ENCODE measurements at places on chromosomes 16 and 17.

DNA sequence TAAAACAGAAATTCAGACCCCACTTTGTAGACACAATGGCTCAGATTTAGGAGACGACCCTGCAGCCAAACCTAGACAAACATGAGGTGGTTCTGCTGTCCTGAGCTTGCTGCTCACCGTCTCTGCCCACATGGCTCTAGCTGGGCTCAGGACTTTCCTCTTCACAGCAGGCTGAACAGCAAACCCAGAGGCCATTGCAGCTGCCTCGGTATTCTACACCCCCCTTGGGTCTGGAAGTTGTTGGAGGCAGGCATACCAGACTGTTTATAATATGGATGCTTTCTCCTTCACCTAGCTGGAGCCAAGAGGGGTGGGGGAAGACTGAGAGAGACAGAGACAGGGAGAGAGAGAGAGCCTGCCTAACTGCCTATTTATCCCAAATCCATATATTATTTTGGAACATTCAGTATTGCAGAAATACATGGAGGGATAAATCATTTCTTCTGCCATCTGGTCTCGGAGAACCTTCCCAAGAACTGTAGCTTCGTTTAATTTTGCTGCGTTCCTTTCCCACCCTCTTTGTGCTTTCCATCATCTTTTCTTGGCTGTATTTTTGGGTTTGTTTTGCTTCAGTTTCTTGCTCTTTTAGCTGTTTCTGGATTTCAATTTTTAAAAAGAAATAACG is 628.2 kb upstream of the RBFOX1 start:
- no peak for DNase-seq

DNA sequence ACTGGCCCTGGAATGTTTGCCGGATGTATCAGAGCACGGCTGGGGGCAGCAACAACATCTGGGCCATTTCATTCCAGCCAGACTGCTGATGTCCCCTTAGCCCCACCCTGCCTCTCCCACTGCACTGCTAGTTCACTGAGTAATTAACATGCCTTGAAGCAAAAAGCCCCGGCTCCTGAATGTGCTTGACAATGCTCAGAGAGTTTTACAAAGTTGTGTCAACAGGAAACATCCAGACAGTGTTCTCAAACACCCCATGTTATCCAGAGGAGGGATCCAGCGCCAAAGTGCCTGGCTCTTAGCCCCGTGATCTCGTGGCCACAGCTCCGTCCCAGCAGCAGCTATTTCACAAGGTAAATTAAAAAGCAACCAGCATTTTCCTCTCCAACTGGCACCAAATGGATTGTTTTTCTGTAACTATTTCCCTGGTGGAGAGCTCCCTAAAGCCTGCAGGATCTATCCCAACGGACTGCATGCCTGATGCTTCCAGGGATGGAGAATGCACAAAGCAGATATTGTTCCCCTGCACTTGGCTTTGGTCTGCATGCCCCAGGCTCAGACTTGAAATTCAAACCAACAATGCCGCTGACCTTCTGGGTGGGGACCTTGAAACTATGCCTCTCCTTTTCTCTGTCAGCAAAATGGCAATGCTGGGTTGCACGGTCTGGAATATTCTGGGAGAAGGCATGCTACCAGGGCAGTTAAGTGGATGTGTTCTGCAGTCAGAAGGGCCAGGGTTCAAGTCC is 115.6 kb upstream of the CDH5 start:
- no peak for DNase-seq

DNA sequence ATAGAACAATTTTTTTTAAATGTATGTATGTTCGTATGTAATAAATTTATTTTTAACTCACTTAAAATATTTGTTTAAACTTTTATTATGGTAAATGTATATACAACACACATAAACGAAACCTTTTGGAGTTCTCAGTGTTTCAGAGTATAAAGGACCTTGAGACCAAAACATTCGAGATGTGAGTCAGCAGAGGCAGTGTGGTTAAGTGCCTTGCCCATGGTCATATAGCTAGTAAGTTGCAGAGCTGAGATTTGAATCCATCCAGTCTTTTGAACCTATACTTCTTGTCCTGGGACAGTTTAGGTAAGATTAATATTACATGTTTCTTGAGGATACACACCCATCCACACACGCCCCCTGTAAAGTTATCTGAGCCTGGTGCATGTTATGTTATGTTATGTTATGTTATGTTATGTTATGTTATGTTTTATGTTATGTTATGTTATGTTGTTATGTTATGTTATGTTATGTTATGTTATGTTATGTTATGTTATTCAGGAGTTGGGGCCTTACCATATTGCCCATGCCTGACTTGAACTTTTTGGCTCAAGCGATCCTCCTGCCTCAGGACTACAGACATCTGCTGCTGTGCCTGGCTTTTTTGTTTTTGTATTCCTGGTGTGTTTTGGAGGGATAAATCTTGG is 41.8 kb downstream of the TNRC6A start:
- DNase-seq = no peak

GRCh38 chr16:67499106-67499505 is 15.8 kb upstream of the AGRP start:
- DNase-seq = no peak

DNA sequence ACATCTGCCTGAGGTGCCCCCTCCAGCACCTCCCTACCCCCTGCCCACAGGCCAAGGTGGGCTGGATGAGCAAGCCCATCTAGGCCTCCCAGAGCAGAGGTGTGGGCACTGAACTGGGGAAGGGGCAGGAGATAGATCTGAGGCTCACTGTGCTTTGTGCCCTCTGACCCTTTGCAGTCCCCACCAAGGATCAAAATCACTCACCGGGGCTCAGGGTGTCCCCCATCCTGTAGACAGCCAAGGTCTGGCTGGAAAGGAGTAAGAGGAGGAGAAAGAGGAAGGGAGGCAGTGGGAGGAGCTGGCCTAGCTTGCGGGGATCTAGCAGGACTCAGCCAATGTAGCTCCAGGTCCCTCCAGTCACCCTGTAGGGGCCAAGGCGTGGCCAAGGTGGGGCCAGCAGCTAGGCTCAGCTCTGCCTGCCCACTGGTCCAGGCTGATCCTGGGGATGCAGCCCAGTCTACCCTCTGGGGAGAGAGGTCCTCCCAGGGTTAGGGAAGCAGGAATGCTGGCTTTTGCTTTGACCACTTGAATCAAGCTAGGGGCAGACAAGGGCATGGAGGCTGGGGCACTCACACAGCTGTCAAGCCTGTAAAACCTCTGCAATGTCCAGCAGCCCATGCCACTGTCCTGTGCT is 1.8 kb downstream of the SLC12A4 start:
- peak; percentile 57 for DNase-seq

DNA sequence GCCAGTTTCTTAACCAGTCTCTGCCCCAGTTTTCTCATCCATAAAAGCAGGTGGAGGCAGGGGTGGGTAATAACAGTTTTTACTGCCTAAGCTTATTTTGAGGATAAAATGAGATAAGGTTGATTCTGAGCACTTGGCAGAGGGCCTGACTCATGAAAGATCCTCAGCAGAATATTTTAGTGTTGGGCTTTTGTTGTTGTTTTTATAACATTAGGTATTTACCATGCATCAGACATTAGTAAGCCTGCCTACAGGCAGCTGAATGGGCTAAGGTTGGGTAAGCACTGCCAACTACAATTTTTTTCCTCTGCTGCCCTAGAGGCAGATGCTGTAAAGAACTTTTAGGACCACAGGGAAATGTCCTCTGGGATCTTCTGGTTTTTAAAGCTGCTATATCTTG is 43.1 kb downstream of the SCNN1G start:
- DNase-seq = no peak

DNA sequence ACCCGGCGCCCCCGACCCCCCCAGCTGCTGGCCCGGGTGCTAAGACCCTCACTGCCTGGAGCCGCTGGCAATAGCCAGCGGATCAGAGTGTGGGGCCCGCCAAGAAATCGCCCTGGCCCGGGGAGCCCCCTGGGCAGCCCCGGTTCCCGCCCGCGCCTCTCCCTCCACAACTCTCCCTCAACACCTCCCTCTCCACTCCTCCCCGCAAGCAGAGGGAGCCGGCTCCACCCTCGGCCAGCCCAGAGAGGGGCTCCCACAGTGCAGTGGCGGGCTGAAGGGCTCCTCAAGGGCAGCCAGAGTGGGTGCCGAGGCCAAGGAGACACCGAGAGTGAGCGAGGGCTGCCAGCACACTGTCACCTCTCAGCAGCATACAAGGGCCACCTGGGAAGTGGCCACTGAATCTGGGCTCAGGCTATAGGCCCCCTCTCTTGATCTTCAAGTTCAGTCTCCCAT is 385.5 kb downstream of the SEC14L1 start:
- no peak for DNase-seq

DNA sequence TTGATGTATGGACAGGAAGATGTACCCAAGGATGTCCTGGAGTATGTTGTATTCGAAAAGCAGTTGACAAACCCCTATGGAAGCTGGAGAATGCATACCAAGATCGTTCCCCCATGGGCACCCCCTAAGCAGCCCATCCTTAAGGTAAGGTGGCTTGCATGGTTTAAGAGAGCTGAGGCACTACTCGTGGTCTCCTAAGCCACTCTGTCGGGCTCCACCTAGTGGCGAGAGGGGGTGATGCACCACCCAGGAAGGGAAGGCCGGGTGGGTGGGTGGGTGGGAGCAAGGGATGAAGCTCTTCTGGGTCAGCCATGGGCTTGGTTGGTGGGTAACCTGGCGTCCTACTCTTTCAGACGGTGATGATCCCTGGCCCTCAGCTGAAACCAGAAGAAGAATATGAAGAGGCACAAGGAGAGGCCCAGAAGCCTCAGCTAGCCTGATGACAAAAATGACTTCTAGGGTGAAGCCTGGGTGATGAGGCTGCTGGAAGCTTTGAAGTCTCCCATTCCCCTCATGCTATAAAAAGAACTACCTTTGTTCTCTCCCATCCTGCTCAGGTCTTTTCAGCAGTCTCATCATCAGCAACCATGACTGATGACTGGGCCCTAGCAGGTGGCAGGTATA is 21.5 kb downstream of the GPR179 start:
- DNase-seq = peak; percentile 39

GRCh38 chr17:41579484-41580243 is 7.0 kb downstream of the KRT14 start:
- peak; percentile 85 for DNase-seq

DNA sequence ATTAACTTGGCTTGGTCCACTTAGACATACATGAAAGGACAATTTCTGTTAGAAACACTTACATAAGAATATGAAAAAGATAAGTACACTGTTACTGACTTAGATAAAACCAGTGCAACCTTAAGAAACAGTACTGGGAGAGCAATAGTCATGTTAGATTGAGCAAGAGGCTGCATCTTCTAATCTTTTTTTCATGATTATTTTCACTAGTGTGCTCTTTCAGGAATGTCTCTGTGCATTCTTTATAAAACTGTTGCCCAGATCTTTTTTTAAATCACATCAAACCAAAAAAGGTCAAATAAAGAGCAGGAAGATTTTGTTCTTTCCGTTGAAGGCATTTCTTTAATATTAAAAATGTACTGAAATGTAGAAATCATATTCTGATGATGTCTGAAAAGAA is 100.7 kb upstream of the AXIN2 start:
- no peak for DNase-seq

DNA sequence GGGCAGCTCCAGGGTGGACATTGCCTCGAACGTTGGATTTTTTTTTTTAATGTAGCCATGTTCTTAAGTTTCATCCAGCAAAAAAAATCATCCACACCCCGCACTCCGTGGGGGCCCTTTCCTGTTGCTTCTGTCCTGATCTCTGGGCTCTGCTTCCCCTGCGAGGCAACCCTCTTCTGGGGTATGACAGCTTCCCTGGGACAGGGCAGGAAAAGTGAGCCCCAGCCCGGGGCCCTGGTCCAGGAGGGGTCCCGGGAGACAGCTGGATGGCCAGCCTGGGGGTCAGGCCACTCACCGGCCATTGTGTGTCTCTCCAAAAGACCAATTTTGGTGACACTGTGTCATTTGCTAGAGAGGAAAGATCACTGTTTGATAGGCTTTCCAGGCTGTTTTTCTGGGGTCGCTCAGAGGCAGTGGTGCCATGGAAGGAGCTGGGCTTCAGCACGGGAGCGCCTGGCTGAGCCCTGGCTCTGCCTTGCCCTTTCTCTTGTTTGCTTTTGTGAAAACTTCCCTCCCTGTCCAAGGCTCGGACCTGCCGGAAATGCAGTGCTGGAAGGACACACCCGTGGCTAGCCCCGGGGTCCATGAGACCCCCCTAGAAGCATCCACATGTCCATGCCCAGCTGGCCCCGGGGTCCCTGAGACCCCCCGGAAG is 41.0 kb upstream of the CHMP6 start:
- no peak for DNase-seq
